ENCODE measurements at places on chromosomes 3 and 15. TPM values are rescaled to one million over a fixed set of nuclear protein-coding genes. Genes with fewer than 3 reads are reported as not detected.

DNA sequence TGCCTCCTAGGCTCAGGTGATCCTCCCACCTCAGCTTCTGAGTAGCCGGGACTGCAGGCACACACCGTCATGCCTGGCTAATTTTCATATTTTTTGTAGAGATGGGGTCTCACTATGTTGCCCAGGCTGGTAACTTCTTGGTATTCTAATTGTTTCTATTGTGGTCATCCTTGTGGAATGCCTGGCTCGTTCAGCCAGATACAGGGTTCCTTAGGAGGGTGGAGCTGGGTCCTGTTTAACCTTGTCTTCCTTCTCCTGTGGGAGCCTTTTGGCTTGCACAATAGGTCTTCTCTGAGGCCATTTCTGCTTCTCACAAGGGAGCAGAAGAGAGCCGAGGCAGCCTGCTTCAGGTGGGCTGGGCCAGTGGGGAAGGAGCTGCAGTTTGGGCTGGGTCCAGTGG lies 15.7 kb downstream of the PLEKHO2 start:
- DNase-seq: no peak

DNA sequence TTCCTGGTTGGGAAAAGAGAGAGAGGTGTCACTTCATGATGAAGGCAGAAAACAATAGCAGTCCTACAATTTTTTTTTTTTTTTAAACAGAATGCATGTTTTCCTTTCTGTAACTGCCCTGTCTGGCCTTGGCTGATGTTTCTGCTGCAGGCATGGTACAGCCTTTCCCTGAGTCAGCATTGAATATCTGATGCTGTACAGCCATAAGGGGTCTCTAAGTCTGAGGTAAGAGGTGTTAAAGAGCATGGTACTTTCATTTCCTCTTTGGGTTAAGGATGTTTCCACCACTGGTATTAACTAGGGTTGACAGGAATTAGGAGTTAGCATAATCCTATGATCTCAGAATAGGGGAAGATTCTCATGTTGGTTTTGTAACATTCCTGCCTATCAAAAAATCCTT lies 147.4 kb downstream of the CHST2 start:
- no peak for DNase-seq

Gene IL12A
- polyA plus RNA-seq: 1.5 TPM

GRCh38 chr3:128845119-128845777 lies 34.2 kb upstream of the ACAD9 start:
- no peak for DNase-seq

DNA sequence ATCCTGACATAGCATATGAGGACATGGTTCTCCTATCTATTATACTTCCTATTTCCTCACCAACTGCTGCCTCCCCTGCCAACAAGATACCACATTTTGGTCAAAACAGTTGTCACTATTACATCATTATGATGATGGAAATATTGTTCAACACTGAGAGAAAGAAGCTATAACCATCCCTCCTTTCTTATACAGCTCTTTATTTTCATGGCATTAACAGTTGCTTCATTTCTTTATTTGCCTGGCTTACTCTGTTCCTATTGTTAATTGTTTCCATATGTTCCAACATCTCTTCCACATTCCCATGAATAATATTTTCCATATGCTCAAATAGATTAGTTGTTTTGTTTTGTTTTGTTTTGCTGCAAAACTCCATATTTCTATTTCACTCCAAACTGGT lies 40.8 kb upstream of the FILIP1L start:
- peak; percentile 58 for DNase-seq

DNA sequence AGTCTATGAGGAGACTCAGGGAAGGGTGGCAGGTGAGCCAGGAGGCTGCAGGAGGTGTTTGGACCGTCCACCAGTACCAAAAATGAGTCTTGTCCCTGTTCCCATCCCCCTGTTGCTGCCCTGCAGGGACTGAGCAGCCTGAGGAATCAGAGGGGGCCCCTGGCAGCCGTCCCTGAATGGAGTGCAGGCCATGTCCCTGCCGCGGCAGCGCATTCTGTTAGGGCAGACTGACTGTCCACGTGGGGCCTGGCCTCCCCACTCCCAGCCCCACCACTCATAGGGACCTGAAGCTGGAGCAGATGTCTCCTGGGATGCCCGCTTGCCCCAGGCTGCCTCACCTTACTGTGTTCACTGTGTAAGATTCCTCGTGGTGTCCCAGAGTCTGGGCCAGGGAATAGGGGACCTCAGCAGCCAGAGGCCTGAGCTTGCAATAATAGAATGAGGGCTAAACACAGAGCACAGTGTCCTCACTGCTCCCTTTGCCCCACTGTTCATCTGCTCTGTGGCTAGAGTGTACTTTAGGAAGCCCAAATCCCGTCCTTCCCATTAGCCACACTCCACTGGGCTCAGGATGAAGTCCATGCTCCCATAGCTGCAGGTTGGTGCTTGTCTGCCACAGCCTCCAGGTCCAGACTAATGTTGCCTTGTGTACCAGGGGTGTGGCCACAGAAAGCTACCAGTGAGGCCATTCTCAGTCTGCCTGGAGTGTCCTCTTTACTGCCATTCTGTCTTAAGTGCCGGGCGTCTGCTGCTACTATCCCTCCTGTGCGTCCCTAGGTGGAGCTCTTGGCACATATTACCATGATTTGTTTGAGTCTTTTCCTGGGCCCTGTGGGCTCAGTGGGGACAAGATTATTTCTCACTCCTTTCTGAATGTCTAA lies 63.2 kb downstream of the HCN4 start:
- DNase-seq: peak; percentile 63

DNA sequence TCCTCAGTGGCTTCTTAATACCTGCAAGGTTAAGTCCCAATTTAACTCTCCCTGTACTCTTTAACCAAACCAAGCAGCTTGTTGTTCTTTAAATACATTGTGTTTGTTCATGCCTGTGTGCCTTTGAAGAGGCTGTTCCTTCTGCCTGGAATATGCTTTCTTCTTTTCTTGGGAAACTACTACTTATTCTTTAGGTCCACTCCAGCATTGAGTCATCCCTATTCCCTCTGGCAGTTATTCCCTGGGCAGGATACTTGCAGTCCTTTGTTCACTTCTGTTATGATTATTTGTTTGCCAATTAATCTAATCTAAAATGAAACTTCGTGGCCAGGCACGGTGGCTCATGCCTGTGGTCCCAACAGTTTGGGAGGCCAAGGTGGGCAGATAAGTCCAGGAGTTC lies 139.3 kb downstream of the ZNF609 start:
- DNase-seq: no peak

Gene XXYLT1
- polyA plus RNA-seq: 19.8 TPM

DNA sequence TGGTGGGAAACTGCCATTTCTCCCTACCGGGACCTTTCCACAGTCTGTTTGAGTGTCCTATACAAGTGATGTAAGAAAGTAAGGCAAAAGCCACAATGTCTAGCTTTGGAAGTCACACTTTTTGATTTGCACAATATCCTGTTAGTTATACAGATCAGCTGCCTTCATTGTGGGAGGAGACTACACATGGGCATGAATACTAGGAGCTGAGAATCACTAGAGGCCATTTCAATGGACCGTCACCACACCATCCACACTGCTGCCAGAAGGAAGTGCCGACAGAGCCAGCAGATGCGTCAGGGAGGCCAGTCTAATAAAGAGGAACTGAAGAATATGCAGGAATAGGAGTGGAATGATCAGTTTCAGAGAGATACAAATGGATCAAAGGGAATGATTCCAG lies 65.8 kb downstream of the SCN11A start:
- no peak for DNase-seq

DNA sequence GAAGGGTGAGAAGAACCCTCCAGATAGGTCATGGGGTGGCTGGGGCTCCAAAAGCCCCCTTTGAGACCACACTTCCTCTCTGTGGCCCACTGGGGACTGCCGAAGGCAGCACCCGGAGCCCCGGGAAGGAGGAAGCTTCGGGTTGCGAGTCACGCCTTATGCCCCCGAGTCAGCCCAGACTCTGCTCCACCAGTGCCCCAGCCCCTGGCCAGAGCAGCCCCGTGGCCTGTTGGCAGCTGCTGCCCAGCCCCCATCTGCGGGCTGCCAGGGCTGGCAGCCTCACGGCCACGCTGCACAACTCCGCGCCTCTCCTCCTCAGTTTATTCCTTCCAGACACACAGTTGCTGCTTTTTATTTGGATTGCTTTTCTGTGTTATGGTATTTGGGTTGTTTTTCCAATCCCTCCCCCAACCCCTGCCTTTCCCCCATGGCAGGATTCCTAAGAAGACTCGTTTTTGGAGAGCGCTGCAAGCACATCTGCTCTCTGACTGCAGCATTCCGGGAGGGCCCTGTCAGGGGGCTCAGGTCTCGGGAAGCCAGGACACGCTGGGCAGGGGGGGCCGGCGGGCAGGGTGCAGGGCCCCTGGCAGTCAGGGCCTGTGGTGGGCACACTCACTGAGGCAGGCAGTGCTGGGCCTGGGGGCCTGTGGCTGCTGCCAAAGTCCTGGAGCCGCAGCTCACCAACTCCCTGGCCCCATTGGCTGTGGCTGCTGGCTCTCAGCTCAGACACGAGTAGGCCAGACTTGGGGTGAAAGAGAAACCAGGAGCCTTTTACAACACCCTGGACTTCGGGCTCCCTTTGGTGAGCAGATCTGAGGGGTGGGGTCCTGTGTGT lies 20.2 kb downstream of the MAGEF1 start:
- DNase-seq: peak; percentile 86

DNA sequence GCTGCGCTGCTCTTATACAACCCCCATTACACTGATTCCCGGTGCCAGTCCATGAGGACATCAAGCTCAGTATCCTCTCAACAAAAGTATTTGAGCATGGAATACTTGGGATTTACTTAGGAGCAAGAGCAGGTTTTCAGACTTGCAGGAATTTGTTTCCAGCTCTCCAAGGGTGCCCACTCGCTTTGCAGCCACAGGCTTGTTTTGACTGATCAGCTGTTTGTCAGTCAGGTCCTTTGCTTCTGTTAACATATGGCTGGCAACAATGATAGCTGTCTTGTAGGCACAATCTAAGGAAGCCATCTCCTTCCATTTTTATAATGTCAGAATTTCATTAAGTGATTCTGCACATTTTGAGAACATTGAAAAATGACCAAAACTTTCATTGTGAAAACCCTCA lies 38.2 kb upstream of the MCF2L2 start:
- no peak for DNase-seq

DNA sequence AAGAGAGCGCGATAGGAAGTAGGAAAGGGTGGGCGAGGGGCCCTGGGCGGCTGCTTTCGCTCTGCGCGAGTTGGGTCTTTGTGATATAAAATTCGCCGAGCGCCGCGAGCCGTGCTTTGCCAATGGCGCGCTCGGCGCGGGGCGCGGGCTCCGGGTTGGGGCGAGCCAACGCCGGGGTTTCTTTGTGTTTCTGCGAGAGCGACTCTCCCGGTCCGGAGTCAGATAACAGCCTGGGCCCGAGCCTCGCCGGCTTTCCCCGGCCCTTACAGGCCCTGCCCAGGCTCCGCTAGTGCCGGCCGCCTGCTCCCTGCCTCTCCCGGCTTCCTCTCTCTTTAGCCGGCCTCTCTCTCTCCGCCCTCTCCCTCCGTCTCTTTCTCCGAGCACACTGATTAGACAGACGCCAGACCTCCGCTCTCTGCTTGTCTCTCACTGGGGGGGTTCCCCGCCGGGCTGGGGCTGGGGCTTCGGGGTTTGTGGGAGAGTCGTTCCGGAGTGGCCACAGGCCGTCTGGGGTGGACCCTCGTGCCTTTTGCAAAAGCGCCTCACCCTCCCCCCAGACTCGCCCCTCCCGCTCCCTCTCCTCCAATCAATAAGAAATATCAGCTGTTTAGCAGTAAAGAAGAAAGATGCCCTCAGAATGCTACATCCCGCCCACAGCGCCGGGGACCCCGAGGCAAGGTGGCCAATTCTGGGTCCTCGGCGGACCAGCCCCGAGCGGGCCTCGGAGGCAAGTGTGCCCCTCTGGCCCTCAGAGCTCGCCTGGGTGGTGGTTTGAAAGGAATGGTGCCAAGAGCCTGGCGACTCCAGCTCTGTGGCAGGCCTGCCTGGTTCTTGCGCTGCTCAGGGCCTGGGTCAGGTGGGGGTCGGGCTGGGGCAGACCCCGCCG lies 2.9 kb downstream of the NR2F2 start:
- peak; percentile 84 for DNase-seq

Gene P2RY14
- 1.3 TPM for polyA plus RNA-seq

Gene TMC3
- polyA plus RNA-seq: 0.17 TPM

DNA sequence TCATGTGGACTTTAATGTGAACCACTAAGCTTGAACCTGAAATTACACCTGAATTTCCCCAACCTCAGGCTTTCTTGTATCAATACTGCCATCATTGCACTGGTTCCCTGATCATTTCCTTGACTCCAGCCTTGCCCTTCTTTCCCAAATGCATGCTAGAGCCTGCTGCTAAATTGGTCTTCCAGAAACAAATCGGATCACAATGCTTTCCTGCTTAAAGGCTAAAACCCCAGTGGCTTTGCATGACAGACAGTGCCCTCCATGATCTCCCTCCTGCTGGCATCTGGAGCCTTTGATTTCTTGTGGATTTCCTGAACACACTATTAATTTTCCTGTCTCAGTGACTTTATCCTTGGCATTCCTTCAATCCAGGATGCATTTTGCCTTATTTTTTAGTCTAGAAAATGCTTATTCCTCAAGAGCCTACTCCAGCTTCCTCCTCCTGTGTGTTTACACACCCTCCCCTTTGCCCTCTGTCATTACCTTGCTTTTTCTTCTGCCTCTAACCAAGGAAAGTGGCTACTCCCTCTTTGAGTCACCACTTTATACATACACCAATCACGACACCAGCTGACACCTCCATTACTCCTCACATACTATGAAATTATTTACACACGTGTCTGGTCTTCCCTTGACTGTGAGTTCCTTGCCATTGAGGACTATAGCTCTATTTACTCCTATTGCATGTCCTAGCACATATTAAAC lies 214.6 kb downstream of the KCNAB1 start:
- DNase-seq: no peak

Gene CELSR3
- 0.87 TPM for polyA plus RNA-seq

- DNase-seq: no peak
These were observed 211.9 kb upstream of the PRICKLE2 start for GRCh38 chr3:64437131-64437530.

DNA sequence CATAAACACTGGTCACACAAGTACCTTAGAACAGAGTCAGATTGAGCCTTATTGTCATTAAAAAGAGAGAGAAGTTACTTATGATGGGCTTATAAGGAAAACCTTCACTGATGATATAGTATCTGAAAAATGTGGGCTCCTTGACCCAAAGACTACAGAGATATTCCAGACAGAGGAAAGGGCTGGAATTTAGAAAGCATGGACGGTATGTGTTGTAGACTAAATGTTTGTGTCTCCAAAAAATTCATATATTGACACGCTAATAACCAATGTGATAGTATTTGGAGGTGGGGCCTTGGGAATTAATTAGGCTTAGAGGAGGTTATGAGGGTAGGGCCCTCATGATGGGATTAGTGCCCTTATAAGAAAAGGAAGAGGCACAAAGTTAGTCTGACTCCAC lies 61.0 kb upstream of the DAZL start:
- DNase-seq: no peak

Gene GABRG3
- 0.56 TPM for polyA plus RNA-seq

- DNase-seq: no peak
These were observed 37.5 kb upstream of the RFX7 start for GRCh38 chr15:56281145-56281544.

Measured in muscle of back (tissue), 13 donors.